ENCODE measurements at places on chromosomes 6 and 20.

DNA sequence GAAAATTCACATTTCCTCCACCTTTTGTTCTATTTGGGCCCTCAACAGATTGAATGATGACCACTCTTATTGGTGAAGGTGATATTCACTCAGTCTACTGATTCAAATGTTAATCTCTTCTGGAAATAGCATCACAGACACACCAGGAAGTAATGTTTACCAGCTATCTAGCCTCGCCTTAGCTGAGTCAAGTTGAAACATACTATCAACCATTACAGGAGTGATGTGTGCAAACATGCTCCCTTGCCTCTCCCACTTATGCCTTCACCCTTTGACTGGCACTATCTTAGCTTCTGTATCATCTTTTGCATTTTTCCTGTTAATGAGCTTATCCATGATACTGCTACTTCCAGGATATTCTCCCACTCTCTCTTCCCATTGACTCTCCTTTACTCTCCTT, 191.9 kb downstream of the CENPW start:
- no peak for DNase-seq

GRCh38 chr6:142893088-142893487, 51.9 kb downstream of the HIVEP2 start:
- DNase-seq: no peak

GRCh38 chr20:23626040-23626620, 11.6 kb downstream of the CST3 start:
- no peak for DNase-seq

- DNase-seq: no peak
Measured at GRCh38 chr20:10949930-10950783, 276.4 kb upstream of the JAG1 start.

DNA sequence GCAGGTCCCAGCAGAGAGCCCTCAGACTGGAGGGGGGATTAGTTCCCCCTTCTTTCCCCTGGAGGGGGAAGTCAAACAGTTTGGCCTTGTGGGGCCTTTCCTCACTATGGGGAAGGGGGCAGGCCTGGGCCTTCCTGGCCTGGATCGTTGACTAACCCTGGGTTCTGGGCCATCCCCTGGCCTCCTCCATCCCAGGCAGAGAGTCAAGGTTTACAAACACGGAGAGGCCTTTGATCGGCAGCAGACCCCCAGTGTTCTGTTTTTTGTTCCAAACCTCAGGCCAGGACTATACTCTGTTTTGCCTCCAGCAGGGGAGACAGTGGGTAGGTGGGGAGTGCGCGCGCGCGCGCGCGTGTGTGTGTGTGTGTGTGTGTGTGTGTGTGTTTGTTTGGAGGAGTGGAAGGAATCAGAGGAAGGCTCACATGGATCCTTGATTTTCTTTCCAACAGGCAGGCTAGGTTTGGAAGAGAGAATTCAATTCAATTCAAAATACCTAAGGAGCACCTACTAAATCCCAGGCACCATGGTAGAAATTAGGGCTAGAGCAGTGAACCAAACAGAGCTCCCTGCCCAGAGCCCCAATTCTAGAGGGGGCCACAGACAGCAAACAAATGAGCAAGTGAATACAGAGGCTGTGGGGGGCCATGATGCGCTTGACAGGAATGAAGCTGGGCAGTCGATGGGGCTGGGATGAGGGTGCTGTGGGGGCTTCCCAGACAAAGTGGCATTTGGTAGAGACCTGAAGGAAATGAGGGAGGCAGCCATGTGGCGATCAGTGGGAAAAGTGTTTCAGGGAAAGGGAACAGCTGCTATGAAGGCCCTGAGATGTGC, 14.8 kb downstream of the TP53RK start:
- DNase-seq: no peak

DNA sequence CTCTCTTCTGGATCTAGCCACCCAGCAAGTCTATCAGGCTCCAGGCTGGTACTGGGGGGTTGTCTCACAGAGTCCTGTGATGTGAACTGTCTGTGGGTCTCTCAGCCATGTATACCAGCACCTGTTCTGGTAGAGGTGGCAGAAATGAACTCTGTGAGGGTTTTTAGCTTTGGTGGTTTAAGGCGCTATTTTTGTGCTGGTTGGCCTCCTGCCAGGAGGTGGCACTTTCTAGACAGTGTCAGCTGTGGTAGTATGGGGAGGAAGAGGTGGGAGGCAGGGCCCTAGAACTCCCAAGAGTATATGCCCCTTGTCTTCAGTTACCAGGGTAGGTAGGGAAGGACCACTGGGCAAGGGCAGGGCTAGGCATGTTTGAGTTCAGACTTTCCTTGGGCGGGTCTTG, 75.8 kb downstream of the SNAP91 start:
- no peak for DNase-seq

GRCh38 chr6:70079241-70079640, 212.9 kb downstream of the COL19A1 start:
- no peak for DNase-seq

- DNase-seq: peak; percentile 69
Measured at GRCh38 chr20:62900052-62900691, 26.1 kb downstream of the DIDO1 start.

DNA sequence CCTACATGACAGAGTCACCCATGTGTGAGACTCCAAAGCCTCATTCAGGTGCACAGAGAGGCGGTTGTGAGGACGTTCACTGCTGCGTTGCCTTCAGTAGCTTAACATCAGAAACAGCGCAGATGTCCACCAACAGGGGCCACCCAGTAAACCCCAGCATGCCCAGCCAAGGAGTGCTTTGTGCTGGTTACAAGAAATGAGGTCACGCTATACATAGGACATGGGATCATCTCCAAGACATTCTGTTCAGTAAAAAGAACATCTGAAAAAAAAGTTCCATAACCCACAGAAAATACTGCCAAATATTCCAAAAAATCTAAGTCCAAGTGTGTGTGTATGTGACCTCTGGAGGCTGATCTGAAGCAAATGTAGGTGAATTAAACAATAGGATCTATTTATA, 16.0 kb downstream of the SLC52A3 start:
- no peak for DNase-seq

- DNase-seq: no peak
Measured at GRCh38 chr6:140321891-140322290, 947.4 kb upstream of the CITED2 start.

- no peak for DNase-seq
Measured at GRCh38 chr6:158524311-158524710, 35.6 kb upstream of the TMEM181 start.

DNA sequence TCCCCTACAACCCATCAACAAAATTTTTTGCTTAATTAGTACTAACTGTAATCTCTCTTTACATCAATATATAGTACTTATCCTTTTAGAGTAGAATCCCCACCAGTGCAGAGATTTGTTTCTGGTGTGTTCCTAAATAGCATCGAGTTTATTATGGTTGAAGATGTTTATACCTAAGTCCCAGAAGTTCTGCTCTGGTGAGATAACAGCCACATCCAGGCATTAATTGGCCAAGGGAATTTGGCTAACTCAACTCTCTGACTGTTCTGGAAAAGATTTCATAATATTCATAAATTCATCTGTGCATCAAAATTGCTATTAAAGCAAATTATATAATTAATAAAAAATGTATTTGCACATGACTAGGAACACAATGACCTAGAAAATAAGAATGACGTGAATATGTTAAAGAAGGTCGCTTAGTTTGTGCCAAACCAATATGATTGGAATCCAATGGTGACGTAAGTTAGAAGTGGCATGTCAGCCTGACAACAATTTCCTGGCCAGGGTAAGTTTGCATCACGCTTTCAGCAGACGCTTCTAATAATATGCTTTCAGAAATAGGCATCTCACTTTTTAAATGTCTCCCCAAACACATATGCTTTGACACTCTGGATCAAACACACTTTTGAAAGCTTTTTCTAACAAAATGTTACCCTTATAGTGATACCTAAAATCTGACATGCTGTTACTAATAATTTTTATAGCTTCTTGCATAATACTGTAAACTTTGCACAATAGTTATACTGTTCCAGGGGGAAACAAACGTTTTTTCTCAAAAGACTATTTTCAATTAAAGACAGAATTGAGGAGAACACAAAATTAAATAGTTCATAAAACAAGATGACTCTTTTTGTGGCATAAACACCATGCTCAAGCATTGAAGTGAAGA, 236.7 kb downstream of the TENT5A start:
- no peak for DNase-seq

DNA sequence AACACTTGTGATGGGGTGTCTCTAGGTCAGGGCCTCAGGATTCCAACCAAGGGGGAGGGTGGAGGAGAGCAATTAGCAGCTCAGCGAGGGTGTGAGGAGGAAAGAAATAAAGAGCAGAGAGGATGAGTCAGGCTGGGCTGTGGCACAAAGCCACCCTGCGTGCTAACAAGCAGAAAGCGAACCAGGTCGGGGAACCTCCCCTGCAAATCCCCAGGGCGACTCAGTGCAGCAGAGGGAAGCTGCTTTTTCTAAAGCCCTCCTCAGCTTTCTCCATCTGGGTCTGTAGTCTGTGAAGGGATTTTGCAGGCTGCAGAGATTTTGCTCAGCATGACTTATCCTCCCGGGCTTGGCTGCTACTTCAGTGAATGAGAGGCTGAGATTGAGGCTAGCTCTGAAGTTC, 6.6 kb upstream of the SPO11 start:
- DNase-seq: no peak

GRCh38 chr6:146598772-146599405, at the start of gene ADGB:
TSS of gene ADGB (plus strand) at chr6:146598972. CDS start at chr6:146599041, 69 bp downstream.
- peak; percentile 70 for DNase-seq

DNA sequence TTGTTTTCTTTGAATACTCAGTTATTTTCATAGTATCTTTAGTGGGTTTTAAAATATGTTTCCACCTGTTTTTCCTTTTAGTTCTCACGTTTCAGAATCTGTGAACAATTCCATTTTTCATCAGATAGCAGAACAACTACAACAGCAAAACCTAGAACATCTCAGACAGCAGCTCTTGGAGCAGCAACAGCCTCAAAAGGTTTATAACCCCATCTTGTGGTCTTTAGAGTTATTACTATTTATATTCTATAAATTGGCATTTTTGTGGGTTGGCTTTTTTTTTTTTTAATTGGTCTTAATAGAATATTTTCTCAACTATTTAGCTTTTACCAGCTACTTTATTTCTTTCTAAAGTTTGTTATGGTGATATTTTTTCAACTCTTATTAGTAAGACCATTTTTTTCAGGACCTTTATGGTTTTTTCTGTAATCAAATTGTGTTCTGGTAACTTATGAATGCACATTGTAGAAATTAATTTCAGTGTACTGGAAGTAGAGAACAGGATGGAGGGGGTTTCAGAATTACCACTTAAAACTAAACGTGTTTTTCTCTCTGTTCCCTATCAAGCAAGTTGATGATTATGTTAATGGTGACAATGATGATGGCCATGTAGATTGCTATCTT, 72.2 kb downstream of the SCAF8 start:
- DNase-seq: no peak

- DNase-seq: no peak
Measured at GRCh38 chr6:37485291-37485702, 14.4 kb downstream of the CCDC167 start.

- DNase-seq: no peak
Measured at GRCh38 chr20:37397076-37397953, 51.4 kb downstream of the SRC start.

GRCh38 chr6:71531006-71531405, 242.4 kb downstream of the OGFRL1 start:
- no peak for DNase-seq

GRCh38 chr20:53154540-53154939, 182.4 kb downstream of the TSHZ2 start:
- no peak for DNase-seq

DNA sequence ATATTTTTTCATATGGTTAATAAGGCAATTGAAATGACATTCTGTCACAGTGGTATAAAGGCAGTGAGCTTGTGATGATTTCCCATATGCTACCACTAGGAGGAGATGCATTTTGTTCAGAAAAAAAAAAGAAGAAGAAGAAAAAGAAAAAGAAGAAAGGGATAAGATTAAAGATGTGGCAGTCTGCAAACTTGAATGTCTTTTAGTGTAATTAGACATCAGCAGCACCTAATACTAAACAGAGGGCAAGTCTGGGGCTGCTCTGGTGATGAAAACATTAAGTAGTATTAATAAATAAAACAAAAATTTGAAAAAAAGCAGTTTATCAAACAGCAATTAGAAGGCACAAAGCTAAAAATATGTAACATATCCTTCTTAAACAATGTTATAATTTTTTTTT, 95.4 kb upstream of the DEFB112 start:
- no peak for DNase-seq

- no peak for DNase-seq
Measured at GRCh38 chr20:48456366-48457192, 371.2 kb downstream of the PREX1 start.

DNA sequence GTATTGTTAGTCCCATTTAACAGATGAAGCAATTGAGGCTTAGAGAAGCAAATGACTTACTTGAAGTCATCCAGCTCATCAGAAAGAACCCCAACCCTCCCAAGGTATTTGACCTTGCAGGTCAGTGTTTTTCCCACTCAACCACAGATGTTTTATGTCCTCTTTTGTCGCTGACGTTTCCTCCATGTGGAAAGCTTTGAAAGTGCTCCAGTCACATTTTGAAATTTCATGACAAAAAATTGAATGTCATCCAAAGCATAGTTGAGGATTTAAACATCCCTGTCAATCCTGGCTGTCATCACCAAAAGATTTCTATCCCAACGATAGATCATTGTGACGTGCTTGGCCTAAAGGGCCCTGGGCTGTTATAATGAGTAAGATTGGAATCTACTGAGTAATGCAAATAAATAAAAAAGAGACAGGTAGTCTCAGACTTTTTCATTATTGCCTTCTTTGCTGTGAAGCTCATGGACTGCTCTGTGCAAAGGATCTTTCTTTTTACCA, 102.7 kb downstream of the TSHZ2 start:
- DNase-seq: no peak

Data from neural crest cell (in vitro differentiated cells).